ENCODE measurements at places on chromosomes 5 and 9.
A peak's percentile ranks its signal among the peaks of the same experiment; 100 is the strongest.

DNA sequence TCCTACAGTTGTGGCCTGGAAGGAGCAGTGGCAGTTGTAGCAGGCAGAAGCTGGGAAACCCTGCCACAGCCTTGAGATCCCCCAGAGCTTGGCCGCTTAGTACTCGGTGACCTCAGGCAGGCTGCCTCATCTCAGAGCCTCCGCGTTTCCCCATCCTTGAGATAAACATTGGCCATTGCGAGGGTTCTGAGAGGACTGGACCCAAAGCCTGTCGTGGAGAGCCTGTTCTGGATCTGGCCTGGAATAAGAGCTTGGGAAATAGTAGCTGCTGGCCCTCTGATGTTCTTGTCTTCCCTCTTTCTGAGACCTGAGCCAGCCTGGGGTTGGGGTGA, 1.3 kb downstream of the MIGA2 start:
- DNase-seq, result no peak

- DNase-seq, result no peak
Measured at GRCh38 chr5:166353580-166353979, 1937.9 kb upstream of the WWC1 start.

DNA sequence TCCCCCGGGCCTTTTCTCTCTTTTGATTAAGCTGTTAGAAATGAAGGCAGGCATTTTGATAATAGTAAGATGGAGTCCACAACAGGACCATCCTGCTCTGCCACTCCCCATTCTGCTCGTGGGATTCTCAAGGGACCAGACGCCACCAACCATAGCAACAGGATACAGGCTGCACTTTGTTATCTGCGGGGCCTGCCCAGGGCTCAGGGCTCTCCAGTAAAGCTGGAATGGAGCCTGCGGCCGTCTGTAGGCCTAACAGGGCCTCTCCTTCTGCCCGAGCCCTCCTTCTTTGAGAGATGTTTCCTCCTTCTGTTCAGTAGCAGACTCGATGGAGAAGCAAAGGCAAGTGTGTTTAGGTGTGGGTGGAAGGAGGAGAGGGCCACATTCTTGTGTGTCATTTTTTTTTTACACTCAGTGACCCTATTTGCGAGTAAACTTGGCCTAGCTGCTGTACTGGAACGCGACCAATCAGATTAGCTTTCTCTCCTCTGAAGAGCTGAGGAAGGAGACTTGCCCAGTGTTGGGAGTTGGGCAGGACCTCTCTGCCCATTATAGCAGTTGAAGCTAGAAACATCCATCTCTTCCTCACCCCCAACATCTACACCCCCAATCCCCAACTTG, 8.9 kb upstream of the EPB41L4B start:
- no peak for DNase-seq

DNA sequence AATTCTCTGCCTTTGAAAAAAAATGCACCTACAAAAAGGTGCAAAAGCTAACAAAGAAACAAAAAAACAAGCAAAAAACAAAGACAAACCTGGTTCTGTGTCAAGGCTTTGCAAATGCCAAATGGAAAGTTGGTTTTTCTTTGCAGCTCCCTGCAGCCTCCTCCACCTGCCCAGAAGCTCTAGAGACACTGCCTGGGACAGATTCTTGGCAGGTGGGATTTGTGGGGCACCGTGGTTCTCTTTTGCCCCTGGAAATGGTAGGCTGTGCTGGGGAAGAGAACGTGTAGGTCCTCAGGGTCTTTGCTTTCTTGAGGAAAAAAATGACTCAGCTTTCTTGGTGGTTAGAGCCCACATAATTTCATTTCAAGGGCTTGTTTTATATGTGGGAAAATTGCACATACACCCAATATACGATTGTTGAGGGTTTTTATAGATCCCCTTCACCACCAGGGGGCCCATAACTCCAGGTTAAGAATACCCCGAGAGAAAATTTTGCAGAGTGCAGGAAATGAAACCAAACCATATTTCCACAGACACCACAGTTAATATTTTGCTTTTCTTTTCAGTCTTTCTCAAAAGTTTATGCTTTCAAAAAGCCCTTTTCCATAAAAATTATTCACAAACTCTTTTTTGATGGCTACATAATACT, 58.7 kb downstream of the NXNL2 start:
- DNase-seq, result peak; percentile 56

DNA sequence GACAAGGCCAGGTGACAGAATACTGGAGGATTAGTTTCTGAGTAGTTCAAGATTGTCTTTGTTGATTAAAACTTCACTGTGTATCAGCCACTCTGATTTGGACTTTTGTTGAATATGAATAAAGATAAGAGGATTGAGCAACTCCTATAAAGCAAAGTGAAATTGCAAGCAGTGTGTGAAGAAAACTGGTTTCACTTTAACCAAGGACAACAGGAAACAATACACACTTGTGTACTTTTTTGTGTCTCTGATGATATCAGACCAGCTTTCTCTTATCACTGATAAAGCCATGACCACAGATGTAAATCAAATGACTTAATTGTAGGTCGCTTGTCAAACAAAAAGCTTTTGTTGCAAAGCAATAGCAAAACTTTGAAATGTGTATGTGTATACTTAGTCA, 268.6 kb downstream of the FER start:
- no peak for DNase-seq

- no peak for DNase-seq
Measured at GRCh38 chr9:32431940-32432555, 47.6 kb downstream of the ACO1 start.

- no peak for DNase-seq
Measured at GRCh38 chr9:100287186-100287585, 65.6 kb downstream of the TEX10 start.

All from hematopoietic multipotent progenitor cell (in vitro differentiated cells).